SK-MEL-5 (cell line): ENCODE measurements at places on chromosomes 12 and 14. TPM values are rescaled to one million over a fixed set of nuclear protein-coding genes. Genes with fewer than 3 reads are reported as not detected.

DNA sequence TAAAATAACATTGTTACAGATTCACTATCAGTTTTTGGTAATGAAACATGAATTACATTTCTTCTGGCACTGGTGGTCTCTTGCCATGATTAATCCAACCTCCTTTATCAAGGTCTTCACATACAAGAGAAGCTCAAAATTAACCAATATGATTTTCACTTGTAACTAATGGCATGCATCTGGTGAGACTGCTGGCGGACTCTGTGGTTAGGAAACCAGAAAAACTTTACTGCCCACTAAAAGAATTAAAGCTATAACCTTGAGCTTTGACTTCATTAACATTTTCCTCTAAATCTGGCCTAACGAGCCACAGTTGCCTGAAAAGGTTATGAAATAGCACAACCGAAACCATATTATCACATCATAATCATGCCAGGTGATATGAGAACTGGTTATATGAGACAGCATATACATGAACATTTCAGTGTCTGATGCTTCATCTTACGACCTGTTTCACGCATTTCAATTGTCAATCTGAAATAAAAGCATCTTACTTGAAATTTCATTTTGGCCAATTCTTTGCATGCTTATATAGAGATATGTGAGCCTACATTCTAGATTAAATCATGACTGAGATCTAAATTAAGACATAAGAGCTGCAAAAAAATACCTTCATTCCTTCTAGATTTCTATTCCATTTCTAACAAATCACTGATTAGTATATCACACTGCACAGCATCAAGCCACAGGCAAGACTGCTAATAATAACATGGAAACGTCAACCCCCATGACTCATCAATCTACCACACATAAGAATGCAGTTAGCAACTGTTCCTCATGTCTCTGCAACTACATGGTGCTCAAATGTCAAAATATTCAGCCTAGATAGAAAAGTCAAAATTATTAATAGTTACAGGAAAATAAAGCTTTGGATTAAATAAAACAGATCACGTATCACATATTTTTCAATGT is 89.3 kb downstream of the OSBPL8 start:
- DNase-seq = peak; percentile 61

DNA sequence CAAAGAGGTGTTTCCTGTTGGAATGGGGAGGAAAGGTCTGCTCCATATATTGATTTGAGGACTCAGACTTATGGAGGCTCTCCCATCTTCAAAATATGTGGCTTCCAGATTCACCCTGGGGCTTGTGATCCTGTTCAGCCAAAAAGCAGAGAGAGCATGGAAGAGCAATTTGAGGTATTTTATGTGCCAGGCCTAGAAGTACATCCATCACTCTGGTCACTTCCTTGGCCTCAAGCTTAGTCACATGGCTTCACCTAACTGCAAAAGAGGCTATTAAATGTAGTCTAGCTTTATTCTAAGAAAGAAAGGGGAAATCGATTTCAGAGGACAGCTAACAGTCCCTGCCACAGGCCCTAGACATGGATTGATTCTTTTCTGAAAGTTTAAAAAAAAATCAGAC is 86.2 kb downstream of the C12orf50 start:
- DNase-seq = peak; percentile 53

GRCh38 chr14:71586131-71586897 is 345.9 kb upstream of the RGS6 start:
- no peak for DNase-seq

- DNase-seq = peak; percentile 36
These were observed 78.5 kb downstream of the TMEM117 start for GRCh38 chr12:43914391-43914790.

GRCh38 chr12:131386781-131387180 is 324.1 kb upstream of the SFSWAP start:
- DNase-seq = no peak

GRCh38 chr14:61188196-61188595 is 92.9 kb downstream of the TMEM30B start:
- no peak for DNase-seq

DNA sequence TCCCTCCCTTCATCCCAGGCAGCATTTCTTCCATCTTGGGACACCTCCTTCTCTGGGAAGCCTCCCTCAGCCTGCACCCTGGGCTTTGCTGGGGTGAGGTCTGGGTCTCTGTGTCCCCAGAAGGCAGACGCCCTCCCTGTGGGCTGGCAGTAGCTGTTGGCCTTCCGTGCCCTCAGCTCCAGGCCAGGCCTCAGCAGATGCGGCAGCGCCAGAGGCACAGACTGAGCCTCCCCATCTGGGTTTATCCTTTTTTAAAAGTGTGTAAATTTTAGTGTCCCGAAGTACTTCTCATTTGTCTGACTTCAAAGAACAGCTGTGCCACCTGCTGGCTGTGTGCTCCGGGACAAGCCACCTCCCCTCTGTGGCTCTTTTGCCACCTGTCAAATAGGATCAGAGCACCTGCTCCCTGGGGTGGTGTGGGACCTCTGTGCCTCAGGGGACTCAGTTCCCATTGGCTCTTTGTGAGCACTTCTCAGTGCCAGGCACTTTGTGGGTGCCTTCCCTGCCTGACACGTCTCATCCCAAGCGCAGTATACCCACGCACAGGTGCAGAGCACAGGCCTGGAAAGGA is 11.1 kb downstream of the EXOC3L4 start:
- no peak for DNase-seq

DNA sequence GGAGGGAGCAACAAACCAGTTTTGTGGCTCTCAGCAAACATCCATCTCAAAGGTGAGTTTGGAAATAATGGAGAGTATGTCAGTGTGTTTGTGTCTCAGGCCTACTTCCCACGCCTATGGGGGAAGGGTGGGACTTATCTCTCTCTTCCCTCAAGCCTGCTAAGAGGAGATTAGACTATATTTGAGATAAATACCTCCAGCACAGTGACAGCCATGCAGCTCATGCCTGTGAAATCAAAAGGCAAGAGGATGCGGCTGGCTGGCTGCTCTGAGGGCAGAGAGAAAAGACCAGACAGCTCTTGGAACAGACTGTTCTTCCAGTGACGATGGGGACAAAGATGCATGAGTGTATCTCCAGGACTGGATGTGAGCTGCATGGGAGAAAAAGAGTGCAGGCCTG is 14.7 kb upstream of the POC1B start:
- DNase-seq = no peak

DNA sequence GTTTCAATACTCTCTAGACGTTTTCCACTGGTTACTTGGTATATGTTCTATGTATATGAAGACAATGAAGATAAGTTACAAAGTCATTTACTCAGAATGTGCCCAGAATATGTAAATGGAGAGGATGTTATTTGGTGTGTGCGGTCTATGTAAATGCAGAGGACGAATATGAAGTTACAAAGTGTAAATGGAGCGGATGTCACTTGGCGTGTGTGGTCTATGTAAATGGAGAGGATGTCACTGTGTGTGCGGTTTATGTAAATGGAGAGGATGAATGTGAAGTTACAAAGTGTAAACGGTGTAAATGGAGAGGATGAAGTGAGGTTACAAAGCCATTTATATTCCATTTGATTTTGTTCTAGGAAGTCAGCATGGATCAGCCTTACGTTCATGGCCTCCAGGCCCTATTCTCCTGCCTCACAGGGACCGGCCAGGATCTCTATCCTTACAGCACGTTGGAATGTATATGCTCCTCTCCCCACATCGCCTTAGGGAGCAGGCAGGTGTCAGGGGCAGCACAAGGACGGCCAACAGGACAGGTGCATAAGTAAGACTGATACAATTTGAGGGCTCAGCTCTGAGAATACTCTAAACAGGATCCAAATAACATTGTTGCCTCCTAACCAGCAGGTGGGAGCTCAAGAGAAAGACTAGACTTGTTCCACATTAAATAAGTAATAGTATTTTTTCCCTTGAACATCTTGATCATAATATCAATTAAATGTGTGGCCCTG is 42.4 kb downstream of the GLRX5 start:
- no peak for DNase-seq

DNA sequence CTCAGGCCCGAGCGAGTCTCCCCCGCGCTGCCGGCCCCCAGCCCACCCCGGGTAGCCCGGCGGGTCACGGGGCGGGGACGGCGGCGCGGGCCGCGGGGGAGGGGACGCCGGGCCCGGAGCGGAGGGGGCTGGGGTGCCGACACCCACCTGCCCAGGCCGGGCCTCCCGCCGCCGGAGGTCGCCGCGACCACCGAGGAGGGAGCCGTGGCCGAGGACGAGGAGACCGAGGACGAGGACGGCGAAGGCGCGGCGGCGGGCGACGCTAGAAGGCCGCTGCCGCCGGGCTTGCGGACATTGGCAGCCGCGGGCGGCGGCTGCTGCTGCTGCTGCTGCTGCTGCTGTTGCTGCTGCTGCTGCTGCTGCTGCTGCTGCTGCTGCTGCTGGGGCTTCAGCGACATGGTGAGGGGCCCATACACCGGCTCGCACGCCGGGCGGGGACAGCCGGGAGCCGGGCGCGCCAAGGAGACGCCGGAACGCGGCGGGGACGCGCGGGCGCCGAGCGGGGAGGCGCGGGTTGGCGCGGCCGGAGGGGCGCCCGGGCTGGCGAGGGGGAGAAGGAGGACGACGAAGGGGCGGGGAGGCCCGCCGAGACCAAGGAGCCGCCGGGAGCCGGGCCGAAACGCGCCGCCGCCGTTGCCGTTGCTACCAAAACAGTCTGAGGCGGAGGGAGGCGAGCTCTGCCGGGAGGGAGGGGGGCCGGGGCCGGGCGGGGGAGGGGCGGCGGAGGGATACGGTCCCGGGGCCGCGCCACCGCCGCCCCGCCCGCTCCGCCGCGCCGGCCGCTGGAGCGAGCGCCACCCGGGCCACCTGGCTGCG is at the start of gene ATXN2:
Gene ATXN2 (minus strand): TSS at position 679 of the 816 bp plus-strand sequence. CDS start 281 bp downstream, at position 398.
- peak; percentile 47 for DNase-seq

DNA sequence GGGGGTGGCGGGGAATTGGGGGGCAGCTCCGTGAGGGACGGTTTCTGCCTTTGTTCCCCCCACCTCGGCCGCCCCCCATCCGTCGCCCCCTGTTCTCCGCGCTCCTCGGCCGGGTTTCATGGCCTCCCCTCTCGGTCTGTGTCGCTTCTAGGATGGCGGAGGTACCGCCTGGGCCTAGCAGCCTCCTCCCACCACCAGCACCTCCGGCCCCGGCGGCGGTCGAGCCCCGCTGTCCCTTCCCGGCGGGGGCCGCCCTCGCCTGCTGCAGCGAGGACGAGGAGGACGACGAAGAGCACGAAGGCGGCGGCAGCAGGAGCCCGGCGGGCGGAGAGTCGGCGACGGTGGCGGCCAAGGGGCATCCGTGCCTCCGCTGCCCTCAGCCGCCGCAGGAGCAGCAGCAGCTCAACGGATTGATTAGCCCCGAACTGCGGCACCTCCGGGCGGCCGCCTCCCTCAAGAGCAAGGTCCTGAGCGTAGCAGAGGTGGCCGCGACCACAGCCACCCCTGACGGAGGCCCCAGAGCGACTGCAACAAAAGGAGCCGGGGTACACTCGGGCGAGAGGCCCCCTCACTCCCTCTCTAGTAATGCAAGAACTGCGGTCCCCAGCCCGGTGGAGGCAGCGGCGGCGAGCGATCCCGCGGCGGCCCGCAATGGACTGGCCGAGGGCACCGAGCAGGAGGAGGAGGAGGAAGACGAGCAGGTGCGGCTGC is 575 bp downstream of the NAA30 start:
- peak; percentile 24 for DNase-seq

DNA sequence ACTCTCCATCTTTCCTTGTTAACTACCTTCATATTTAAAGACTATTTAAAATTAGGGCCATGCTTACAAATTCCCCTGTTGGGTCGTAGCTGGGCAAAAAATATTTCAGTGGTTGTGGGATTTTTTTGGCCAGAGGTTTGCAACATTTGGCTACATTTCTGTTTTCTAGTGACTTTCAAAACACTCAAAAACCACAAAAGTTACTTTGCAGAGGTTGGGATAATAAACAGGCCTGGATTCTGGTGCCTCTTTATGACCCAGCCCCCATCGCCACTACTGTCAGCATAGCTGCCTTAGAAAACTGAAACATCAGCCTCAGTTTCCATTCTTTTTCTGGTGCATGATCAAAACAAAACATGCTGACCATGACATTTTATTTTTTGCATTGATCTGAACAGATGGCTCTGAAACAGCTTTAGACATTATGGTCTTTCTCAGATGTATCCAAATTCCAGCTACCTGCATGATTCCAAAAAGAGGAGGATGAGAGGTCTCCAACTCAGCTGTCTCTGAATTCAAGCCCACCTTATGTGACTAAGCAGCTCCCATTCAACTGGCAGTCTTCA is 5.2 kb downstream of the DPF3 start:
- no peak for DNase-seq

Gene CDH24
- total RNA-seq = 0.96 and 1.1 TPM in 2 replicates

Gene PAX9
- total RNA-seq = 1.9 and 2.1 TPM in 2 replicates

Gene WNT1
- not detected in 2 replicates for total RNA-seq

Gene PLEKHG7
- not detected in 2 replicates for total RNA-seq
